NK-92 treated with Interleukin-12 subunit alpha and Interleukin-12 subunit beta, amount 100 ng/mL, for 24 hours (cell line): ENCODE measurements at places on chromosomes 4 and X.

GRCh38 chr4:104519588-104519987, 24.9 kb upstream of the CXXC4 start:
- DNase-seq, result no peak

GRCh38 chr4:142291299-142292050, 554.6 kb downstream of the INPP4B start:
- DNase-seq, result no peak

DNA sequence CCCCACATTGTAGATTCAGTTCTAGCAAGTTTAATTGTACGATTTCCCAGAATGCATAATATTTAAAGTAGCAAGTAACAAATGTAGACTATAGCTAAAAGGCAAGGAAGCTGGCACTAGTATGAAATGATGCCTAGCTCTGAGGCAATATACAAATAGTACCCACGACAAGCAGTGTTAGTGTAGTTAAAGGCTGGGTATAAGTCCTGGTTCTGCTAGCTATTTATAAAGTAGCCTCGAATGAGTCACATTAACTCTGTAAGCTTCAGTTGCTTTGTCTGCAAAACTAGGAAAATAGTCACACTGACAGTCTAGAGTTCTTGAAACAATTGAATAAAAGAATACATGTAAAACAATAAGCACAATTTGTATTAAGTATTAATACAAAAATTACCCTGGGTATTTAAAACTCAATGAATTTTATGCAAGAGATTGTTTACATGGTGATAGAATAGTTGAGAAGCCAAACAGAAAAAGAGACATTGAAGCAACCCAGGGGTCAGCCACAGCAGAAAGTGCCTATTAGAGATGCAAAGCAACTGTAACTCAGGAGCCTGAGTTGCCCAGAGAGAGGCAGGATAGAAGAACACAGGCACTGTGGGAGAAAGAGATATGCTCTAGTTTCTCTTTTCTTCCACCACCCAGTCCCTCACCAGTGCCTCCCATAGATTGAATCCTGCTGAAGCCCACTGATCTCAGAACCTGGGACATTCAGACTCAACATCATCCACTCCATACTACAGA, 949.0 kb downstream of the C4orf33 start:
- DNase-seq, result no peak

DNA sequence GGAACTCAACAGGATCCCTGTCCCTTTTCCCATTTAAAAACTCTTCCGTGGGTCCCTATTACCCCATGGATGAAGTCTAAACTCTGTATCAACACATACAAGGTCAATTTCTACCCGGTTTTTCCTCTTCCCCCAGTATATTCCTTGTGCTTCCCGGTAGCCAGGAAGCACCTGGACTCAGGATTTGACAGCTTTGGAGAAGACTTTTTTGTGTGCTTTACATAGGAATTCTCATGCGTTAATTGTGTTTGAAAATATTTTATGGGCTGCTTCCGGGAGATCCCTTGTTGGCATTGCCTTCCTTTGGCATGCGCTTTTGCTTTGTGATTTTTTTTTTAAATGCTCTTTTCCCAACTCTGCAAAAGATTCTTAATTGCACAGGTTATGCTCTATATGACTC, 7.2 kb downstream of the SMS start:
- no peak for DNase-seq

DNA sequence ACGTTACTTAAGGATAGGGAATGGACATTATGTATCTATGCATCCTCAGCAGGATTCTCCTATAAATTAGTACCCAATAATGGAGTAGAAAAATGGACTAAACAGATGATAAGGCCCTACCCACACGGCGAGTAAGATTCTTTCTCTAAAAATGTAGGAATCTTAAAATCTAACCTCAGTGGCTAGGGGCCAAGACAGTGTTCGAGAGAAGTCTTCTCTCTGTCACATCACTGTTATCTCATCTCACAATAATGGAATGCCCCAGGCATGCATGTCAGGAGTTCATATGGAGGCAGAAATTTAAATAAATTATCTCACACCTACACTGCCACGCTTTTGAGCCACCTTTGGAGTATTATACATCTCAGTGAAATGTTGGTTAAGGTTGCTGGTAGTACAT, 132.9 kb downstream of the LDB2 start:
- DNase-seq, result no peak

DNA sequence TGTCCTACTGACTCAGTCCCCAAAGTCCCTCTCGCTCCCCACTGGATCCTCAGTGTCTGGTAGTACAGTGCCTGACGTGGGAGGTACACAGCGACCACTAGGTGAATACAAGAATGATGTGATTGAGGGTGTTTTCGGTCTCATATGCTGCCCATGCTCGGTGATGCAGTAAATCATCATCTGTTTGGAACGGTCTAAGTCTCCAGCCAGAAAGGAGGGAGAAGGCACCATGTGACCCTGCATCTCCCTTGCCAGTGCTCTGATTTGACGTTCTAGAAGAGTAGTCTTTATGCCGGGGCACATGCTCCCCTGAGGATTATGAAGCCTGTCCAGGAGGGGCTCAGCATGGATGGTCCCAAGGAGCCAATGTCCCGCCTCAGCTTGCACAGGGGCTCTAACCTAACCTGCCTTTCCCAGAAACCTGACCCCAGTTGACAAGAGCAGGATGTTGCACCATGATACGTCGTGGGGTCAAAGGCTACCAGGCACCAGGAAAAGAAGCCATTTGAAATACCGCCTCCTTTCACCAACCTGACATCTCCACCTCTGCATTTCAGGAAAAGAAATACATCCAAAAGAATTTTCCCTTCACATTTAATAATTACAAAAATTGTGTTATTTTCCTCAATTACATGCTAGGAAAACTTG, 13.8 kb upstream of the PLXNB3 start:
- no peak for DNase-seq

GRCh38 chr4:79563219-79563618, 155.2 kb upstream of the GK2 start:
- no peak for DNase-seq

GRCh38 chrX:115892787-115893671, 277.5 kb upstream of the AGTR2 start:
- no peak for DNase-seq

GRCh38 chrX:95762716-95763115, 921.9 kb upstream of the DIAPH2 start:
- no peak for DNase-seq

- no peak for DNase-seq
Measured at GRCh38 chr4:177419434-177419833, 22.8 kb downstream of the AGA start.

DNA sequence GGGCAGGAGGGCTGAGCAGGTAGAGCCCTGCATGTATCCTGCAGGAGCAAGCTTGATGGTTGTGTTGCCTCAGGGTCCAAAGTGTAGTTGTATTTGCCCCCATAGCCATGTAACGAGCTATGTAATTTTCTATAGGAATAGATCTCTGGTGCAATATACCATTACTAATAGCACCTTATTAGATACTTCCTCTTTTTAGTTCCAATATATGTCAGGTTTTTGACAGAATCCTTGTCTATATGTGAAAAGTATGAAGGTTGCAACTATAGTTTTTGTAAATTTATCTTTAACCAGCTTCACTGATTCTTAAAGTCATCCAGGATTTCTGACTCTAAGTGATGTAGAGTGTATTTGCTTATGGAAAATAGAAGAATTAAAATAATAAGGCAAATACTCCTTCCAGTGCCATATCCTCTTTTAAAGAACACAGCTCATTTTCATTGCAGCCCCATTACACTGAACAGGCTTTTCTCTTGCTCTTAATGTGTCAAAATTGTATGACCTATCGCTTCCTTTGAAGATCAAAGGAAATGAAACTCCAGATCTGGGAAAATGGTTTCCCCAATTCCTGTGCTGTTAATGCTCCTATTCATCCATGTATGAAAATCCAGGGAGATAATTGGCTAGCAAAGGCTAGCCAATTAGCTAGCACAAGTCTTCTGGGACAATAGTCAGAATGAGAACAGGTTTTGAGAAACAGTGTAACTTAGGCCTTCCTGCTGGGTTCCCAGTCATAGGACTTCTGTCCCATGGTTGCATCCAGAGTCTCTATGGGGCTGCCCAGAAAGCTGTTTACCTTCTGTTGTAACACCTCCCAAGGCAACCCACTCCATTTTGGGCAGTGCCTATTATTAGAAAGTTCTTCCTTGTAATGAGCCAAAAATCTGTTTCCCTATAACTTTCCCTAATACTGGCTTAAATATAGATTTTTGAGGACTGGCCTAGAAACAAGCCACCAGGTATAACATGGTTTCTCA, 90.6 kb downstream of the TSPAN7 start:
- no peak for DNase-seq

GRCh38 chrX:50769389-50770063, 44.5 kb downstream of the SHROOM4 start:
- no peak for DNase-seq

DNA sequence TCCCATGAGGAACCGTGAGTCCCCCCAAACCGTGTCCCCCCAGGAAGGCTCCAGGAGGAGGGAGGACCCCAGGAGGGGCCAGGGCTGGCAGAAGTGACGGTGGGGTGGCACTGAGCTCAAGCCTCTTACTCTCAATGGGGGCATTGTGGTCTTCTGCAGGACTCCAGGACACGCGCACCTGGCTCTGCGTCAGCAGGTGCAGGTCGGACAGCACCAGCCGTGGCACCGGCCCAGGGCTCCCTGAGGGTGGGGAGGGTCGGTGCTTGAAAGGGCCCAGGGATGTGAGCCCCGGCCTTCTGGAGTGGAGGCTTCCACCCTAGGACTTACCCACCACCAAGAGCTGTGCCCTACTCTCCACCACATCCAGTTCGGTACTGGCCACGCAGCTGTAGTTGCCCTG, 18.3 kb downstream of the L1CAM start:
- DNase-seq, result no peak

DNA sequence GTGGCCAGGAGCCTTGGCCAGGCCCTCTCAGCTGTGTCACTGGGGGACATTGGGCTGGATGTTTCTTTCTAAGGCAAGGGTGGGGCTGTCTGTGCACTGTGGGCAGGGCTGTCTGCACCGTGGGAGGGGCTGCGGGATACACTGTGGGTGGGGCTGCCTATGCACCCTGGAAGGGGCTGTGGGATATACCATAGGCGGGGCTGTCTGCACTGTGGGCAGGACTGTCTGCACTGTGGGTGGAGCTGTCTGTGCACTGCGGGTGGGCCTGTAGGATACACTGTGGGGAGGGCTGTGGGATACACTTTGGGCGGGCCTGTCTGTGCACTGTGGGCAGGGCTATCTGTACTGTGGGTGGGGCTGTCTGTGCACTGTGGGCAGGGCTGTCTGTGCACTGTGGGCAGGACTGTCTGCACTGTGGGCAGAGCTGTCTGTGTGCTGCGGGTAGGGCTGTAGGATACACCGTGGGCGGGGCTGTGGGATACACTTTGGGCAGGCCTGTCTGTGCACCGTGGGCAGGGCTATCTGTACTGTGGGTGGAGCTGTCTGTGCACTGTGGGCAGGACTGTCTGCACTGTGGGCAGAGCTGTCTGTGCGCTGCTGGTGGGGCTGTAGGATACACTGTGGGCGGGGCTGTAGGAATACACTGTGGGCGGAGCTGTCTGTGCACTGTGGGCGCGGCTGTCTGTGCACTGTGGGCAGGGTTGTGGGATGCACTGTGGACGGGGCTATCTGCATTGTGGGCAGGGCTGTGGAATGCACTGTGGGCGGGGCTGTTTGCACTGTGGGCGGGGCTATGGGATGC, 31.1 kb downstream of the ACOX3 start:
- DNase-seq, result no peak

GRCh38 chr4:184851886-184852285, 26.1 kb upstream of the ACSL1 start:
- no peak for DNase-seq

DNA sequence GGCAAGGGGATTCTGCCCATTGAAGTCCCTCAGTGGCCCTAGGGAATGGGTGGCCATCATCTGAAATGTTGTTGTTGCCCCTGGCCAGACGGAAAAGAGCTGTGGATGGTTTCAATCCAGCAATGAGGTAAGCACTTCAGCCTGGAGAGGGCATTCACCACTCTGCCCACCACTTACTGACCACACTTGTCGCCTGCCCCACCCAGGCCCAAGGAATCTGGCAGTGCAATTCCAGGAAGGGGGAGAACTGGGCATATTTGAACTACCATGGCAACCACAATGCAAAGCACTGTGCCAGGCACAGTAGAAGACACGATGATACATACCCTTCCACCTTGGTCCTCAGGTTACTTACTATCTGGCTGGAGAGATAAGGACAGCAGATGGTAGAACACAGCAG, 161.6 kb downstream of the PDGFRA start:
- no peak for DNase-seq

DNA sequence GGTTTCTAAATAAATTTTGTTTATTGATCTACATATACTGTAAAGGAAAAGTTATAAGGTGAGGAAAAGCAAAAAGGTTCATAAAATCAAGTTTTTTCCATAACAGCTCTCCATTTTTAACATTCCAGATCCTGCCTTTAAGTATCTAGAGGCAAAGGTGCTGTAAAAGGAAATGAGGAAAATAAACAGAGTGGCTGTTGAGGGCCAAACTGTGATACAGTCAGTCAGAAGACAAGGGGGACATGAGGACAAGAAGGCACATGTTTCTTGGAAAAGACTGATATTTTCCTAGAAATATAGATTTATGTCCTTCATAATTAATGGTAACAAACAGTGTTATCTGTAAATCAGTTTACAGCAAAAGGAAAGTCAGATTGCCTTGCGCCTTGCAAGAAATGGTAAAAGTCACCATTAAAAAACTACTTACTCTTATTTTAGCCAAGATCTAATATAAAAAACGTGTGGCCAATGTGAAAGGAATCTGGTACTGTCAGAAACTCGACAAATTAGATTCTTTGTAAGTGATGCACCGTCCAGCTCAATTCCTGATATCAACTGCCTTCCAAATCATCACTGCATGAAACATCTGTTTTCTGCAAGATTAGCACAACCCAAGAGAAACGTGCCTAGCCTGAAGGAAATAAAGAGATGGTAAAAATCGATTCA, 34.0 kb upstream of the VEGFD start:
- DNase-seq, result no peak

DNA sequence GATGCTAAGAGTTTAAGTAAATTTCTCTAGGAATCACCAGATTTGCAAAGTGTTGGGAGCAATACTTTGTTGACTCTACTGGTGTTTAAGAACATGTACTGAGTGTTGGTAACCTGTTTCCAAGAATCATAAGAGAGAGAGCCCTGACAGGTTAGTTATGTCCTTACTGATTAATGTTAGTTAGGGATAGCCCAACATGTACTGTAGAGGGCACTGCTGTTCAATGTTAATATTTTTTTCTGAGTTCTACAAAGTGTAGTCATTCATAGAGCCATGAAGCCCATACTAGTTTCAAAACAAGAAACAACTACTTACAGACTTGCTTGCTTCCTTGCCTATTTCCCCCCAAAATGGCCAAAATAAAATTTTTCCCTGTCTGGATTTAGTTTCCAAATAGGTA, 11.9 kb downstream of the TMPRSS11D start:
- no peak for DNase-seq

GRCh38 chr4:25867781-25868294, 5.0 kb upstream of the SEL1L3 start:
- no peak for DNase-seq

- DNase-seq, result no peak
Measured at GRCh38 chr4:30619679-30620078, 100.5 kb upstream of the PCDH7 start.
